Epithelial cell of proximal tubule (primary cell): ENCODE measurements at places on chromosomes 2 and 18. TPM values are rescaled to one million over a fixed set of nuclear protein-coding genes. Genes with fewer than 3 reads are reported as not detected.

The NEU4 gene
- total RNA-seq = not detected in 2 replicates

The LDLRAD4 gene
- under 0.01 TPM in 1 of 2 replicates, not detected in the other for total RNA-seq

The TEX44 gene
- not detected in 2 replicates for total RNA-seq

The ARPC2 gene
- 458 and 717 TPM in 2 replicates for total RNA-seq

The SUMO1 gene
- 121 and 129 TPM in 2 replicates for total RNA-seq

The ST8SIA3 gene
- total RNA-seq = not detected in 2 replicates

The RFX8 gene
- not detected in 2 replicates for total RNA-seq

The PROC gene
- total RNA-seq = 0.17 and 0.29 TPM in 2 replicates

The SIX3 gene
- not detected in 2 replicates for total RNA-seq

The GDF7 gene
- not detected in 2 replicates for total RNA-seq

The PSMD14 gene
- total RNA-seq = 123 and 194 TPM in 2 replicates

The MBD2 gene
- 28.4 and 30.7 TPM in 2 replicates for total RNA-seq

The DUSP19 gene
- total RNA-seq = 0.17 and 0.51 TPM in 2 replicates

The INHBB gene
- 0.23 and 0.87 TPM in 2 replicates for total RNA-seq

The MRPL44 gene
- total RNA-seq = 42.2 and 49.9 TPM in 2 replicates

The ALLC gene
- total RNA-seq = not detected in 2 replicates

The CHN1 gene
- 12.2 and 22.5 TPM in 2 replicates for total RNA-seq

The DNAH7 gene
- total RNA-seq = 0.06 and 0.29 TPM in 2 replicates

The ORC4 gene
- 39.0 and 39.8 TPM in 2 replicates for total RNA-seq
